Amygdala (tissue), 56 donors: ENCODE measurements at places on chromosomes 16 and 17.
A peak's percentile ranks its signal among the peaks of the same experiment; 100 is the strongest.

DNA sequence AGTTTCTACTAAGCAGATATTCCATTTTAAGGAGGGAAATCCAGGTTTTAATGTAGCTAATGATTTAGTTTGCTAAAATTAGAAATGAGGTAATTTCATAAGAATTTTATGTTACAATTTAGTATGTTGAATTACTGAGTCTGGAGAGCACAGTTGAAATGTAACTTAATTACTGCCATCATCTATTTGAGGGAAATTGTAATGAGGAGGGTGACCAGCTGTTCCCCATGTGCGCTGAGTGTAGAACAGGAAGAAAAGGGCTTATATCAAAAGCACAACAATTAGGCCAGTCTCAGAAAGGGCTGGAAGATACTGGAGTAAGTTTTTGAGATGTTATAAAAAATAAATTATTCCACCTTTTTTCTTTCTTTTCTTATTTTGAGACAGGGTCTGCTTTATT, 735.1 kb upstream of the GOT2 start:
- no peak for DNase-seq

- DNase-seq: no peak
Observed at GRCh38 chr16:29029168-29029994, 44.5 kb downstream of the LAT start.

DNA sequence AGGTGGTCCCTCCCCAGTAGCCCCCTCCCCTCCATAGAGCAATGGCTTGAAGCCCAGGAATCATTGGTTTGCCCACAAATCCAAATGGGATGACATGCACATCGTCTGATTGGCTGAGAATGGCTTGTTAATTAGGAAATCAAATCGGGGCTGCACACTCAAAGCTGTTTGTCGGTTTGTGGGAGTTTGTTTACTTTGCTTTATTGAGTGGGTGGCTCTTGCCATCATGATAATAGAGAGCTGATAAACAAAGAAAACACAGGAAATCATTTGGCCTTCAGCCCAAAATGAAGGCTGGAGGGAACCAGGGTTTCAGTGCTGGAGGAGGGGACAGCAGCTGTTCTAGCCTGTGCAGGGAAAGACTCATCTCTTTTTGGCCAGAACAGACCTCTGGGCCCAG, 316.3 kb downstream of the CBLN1 start:
- DNase-seq: no peak

GRCh38 chr16:74071996-74072535, 224.5 kb upstream of the PSMD7 start:
- DNase-seq: no peak

DNA sequence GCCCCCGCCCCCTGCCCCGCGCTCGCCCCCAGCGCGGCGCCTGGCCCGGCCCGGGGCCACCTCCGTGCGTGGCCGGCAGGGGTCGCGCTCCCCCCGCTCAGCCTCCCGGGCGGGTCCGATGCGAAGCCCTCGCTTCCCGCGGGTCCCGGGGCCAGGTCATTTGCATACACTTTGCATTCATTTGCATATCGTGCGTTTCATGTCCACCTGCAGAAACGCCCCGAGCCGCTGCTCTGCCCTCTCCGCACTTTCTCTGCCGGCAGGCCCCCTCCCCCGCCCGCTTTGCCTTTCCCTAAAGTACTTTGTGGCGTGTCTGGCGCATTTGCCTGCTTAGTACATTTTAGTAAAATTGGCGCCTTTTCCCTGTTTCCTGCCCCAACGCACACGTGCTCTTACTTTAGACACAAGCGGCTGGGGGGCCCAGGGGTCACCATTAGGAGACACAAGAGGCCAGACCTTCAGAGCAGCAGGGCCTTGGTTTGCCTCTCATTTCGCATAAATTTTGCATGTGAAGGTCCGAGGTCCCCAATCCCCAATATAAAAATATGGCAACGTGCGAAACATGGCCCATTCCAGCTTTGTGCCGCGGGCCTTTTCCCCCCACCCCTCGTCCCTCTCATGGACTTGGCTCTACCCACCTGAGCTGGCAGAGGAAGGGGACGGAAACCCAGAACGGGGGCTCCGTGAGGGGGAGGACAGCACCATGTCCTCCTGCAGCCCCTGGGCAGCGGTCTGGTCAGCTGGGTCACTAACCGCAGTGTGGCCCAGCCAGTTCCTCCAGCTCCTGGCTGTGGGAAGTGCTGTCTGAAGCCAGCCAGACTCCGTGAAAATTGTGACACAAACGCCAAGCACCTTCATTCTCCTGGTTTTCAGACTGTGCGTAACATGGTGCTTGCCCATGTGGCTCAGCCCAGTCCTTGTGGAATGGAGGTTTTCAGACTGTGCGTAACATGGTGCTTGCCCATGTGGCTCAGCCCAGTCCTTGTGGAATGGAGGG, 34.8 kb downstream of the CBFA2T3 start:
- peak; percentile 28 for DNase-seq

DNA sequence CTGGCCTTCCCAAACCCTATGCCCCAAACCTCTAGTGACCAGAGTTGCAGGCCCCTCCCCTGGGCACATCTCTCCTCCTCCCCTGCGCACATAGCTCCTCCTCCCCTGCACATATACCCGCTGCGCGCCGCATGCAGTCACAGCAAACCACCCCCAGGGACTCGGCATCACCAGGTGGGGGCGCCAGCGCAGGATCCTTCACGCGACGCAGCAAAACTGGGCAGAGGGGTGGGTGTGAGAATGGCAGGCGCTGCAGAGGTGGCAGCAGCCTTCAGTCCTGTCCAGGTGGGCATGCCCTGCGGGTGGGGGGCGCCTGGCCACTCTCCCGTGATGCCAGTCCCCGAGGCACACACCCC, 5.6 kb downstream of the CORO6 start:
- DNase-seq: no peak
